Naive thymus-derived CD8-positive, alpha-beta T cell (primary cell): ENCODE measurements at places on chromosomes 2 and 18.

GRCh38 chr2:140508756-140509155 lies 1622.1 kb downstream of the LRP1B start:
- DNase-seq: no peak

DNA sequence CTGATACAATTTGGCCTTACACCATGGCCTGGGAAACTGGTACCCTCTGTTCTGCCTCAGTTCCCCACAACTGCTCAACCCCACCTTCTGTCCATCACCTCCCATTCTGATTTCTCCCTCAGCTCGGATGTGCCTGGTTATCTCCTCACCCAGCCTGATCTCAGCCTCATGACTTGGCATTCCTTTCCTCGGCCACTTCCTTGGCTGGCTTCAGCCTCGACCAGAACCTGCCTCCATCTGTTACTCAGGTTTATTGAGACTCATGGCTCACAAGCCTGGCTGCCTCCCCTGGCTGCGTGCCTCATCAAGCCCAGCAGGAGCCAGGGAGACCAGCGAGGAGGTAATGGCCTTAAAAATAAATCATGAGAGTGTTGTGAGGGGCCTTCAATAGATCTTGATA lies 356.2 kb upstream of the SPRED2 start:
- DNase-seq: no peak

GRCh38 chr2:96164459-96165184 lies 19.4 kb upstream of the DUSP2 start:
- peak; percentile 65 for DNase-seq

GRCh38 chr2:45494275-45494977 lies 116.6 kb downstream of the SRBD1 start:
- no peak for DNase-seq

- DNase-seq: peak; percentile 19
These were observed 103.3 kb downstream of the MDH1 start for GRCh38 chr2:63692002-63692606.

- no peak for DNase-seq
These were observed 243.9 kb upstream of the LRRTM1 start for GRCh38 chr2:80548469-80548868.

DNA sequence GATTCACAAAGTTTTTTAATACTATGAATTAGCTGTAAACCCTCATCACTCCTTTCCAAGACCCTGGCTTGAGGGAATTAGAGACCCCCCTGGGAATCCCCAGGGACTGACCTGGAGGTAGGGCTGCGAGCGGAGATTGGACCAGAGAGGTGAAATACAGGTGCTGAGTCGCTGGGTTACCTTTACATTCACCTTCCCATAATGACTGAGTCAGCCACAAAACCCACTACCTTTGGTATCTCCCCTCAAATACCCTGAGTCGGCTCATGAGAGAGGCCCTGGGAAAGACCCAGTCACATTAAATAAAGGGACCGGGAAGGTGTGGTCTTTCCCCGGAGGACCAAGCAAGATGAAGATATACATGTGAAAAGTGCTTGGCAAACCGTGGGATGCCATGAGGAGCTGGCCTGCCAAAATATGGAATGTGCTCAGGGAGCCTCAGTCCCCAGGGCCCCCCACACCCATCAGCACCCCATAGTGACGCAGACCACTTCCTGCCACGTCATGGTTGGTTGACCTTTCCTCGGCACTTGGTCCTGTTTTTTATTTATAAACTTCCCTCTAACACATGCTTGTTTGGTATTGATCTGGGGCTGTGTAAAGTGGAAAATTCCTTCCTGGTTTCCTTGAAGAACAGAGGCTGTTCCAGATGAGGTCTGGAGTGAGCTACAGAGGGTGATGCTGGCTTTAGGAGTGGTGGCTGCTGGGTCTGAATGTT lies 51.4 kb downstream of the IL1RL2 start:
- DNase-seq: no peak

GRCh38 chr2:160208655-160209515 lies 8.8 kb upstream of the ITGB6 start:
- no peak for DNase-seq

- no peak for DNase-seq
These were observed 1.6 kb downstream of the PLCL1 start for GRCh38 chr2:197805715-197806633.

GRCh38 chr2:39515897-39516346 lies 78.8 kb upstream of the MAP4K3 start:
- no peak for DNase-seq

DNA sequence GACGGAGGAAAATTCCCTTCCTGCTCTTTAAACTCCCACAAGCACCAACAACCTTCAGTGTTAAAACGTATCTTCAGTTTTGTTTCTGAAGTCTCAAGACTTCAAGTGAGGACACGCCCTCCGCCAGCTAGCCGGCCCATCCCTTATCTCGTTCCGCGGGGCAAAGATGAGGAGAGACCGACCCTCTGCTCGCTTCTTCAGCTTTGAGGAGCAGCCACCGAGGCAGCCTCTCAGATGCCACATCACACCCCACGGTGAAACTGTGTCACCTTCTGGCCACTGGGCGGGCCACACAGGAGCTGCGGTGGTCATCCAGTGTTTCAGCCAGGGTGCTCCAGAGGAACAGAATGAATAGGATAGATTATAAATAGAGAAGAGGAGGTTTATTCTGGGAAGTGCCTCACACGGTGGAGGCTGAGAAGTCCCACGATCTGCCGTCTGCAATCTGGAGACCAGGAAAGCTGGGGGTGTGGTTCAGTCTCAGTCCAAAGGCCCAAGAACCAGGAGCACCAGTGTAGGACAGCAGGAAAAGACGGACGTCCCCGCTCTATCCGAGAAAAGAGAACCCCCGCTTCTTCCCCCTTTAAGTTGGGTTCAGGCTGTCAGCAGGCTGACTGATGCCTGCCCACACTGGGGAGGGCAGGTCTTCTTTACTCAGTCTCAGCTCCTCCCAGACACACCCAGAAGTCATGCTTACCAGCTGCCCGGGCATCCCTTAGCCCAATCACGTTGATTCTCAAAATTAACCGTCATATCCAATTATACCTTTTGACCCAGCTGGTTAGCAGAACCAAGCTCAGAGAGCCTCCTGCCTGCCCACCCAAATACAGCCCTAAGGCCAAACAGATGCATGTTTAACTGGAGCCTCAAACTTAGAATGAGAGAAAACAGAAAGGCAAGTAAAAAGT lies 399.7 kb upstream of the ID2 start:
- DNase-seq: no peak

GRCh38 chr2:58271826-58272225 lies 30.7 kb upstream of the FANCL start:
- no peak for DNase-seq

DNA sequence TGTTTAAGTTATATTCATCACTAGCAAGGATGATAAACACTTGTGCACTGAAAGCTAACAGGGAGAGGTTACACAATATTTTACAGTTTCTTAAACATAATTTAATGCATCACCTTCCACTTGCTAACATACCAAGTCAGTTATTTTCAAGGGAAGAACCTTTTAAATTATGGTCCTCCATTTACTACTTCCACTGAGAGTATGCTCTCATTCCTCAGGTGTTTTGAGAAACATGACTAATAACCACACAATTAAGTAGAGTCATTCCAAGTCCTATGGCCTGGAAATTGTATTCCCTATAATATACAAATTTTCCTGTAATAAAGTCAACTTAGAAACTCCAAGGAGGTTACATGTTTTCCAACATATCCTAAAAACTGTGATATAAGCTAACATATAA lies 152.3 kb upstream of the STON1 start:
- DNase-seq: no peak

GRCh38 chr2:163692611-163693482 lies 43.0 kb downstream of the FIGN start:
- DNase-seq: no peak

DNA sequence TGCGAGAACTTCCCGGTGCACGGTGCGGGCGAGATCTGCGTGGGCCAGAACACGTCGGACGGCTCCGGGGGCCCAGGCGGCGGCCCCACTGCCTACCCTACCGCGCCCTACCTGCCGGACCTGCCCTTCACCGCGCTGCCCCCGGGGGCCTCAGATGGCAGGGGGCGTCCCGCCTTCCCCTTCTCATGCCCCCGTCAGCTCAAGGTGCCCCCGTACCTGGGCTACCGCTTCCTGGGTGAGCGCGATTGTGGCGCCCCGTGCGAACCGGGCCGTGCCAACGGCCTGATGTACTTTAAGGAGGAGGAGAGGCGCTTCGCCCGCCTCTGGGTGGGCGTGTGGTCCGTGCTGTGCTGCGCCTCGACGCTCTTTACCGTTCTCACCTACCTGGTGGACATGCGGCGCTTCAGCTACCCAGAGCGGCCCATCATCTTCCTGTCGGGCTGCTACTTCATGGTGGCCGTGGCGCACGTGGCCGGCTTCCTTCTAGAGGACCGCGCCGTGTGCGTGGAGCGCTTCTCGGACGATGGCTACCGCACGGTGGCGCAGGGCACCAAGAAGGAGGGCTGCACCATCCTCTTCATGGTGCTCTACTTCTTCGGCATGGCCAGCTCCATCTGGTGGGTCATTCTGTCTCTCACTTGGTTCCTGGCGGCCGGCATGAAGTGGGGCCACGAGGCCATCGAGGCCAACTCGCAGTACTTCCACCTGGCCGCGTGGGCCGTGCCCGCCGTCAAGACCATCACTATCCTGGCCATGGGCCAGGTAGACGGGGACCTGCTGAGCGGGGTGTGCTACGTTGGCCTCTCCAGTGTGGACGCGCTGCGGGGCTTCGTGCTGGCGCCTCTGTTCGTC lies 1.7 kb downstream of the FZD7 start:
- DNase-seq: peak; percentile 23

GRCh38 chr18:26656431-26656943 lies 108.1 kb upstream of the KCTD1 start:
- no peak for DNase-seq

DNA sequence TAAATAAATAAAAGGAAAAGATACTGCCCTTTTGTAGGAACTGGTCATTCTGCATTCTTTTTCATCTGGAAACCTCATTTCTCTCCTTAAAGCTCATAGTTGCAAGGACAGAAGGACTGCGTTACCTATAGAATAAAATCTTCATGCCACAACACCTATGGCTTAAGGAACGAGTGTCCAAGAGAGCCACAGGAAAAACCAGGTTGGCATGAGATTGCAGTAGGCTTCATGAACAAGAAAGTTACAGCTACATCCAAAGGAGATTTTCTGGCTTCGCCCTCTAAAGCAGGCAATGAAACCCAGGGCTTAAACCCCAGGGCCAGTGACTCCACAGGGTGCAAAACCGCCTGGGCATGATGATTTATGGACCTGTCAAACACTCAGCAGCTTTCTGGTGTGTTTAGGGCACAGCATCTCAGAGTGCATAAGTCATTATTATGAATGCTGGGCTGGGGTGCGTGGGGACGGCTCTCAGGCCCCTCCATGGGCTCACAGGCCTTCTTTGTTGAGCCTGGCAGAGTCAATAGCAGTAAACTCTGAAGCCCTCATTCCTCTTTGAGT lies 30.7 kb upstream of the PIEZO2 start:
- DNase-seq: no peak

DNA sequence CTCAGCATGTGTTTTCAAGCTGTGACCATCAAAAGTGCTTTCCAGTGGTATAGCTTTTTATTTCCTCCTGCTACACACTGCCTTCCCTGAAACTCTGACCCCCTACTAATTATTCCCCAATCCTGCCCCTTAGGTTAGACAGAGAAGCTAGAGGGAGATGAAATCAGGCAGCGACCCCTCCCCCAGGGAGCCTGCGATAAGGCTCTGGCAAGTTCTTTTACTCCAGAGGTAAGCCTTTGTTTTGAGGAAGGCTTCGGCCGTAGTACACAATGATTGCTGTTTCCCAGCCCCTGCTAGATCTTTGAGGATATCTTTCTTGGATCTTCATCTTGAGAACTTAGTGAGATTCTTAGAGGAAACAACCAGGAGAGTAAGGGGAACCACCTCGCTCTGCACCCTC lies 33.5 kb upstream of the NOL4 start:
- DNase-seq: no peak

- no peak for DNase-seq
These were observed 2.3 kb downstream of the RNF103 start for GRCh38 chr2:86621280-86621943.
